Fibroblast of villous mesenchyme (primary cell): ENCODE measurements at places on chromosomes 6 and 20. TPM values are rescaled to one million over a fixed set of nuclear protein-coding genes. Genes with fewer than 3 reads are reported as not detected.

The TCP11 gene
- total RNA-seq: 0.32 TPM in 1 of 2 replicates, not detected in the other

The RIPOR2 gene
- 5.2 and 15.8 TPM in 2 replicates for total RNA-seq

The MDFI gene
- not detected in 2 replicates for total RNA-seq

The KCNB1 gene
- 0.32 TPM in 1 of 2 replicates, not detected in the other for total RNA-seq

The TAAR8 gene
- not detected in 2 replicates for total RNA-seq

The OPRM1 gene
- not detected in 2 replicates for total RNA-seq

The CUTA gene
- 155 and 201 TPM in 2 replicates for total RNA-seq

DNA sequence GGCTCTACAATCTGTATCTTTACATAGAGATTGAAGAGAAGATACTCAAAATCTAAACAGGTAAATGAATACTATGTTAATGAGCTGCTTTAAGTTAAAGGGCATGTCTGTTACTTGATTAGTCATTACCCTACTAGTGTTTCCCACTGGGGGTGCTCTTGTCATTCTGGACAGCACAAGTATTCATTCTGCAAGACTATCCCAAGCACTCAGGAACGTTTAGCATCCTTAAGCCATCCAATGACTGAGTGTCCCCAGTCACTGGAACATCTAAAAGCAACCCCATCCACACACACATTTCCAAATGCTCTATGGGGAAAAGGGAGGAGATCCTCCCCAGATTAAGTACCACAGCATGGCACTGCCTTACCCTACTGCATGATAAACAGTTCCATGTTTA, 25.7 kb downstream of the EZR start:
- peak; percentile 73 for DNase-seq

DNA sequence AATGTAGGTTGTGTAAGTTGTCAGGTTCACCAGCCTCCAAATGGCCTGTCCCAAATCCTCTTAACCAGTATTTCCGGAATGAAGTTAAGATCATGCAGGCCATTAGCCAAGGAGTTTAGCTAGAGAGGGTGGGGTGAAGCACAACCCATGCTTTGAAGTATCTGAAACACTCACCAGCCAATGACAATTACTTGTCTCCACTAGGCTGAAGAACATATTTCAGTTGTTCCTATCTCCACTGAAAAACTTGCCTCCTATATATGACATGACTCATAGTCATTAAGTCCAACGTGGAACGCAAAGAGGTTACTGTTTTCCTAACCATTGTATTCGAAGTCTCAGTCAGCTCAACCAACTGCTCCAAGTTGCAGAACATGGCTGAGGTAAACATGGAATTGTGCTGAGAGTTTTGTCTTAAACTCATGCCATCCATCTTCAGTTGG, 37.4 kb upstream of the TNFAIP3 start:
- DNase-seq: peak; percentile 34

GRCh38 chr6:156190270-156190669, 586.9 kb upstream of the ARID1B start:
- no peak for DNase-seq

DNA sequence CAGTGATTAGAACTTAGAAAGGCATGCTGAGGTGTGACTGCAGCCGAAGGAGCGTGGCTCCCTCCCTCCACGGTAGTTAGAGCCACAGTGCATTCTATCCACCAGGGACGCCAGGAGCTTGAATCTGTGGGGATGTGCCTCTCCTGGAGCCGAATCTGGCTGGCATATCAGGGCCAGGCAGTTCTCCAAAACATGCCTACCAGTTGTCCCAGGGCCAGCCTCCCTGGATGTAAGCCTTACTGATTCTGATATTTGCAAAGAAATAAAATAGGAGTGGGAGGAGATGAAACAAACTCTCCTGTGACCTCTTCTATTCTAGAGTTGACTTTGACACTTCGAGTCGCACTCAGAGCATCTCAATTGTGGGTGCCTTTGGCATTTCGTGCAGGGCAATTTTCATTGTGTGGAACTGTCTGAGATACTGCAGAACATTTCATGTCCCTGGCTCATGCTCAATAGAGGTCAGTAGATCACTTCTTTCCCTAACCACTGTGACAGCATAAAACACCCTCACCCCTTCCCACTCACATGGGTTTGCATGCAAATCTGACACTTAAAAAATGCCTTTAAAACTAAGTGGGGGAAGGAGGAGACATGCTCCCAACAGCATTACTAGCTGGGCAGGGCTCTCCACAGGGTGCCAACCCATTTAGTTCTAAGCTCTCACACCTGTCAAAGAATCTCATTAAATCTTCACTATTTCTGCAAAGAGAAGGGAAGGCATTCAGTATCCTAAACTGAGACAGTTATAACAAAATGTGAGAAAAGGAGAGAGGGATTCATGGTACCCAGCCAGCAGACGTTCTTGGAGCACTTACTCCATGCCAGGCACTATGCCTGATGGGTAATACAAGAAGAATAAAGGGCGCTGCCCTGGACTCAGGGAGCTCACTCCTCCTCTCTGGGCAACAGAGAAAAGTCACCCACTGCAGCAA, 378.9 kb downstream of the PREX1 start:
- no peak for DNase-seq

DNA sequence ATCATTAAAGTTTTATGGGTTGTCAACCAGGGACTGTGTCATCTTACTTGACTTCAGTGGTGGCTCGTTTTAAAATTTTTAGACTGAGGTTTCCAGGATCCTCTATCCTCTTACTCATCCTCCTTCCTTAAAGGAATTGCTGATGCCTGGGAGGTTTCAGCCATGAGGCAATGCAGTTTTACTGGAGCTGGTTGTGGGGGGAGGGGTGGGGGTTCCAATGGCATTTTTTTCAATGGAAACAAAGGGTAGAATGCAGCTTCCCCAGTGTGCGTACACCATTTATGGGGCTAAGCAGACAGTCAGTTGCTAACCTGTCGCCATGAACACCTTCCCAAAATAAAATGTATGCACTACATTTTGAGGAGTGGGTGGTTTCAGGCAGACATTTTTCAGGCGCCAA, 88.0 kb downstream of the METTL24 start:
- DNase-seq: no peak

GRCh38 chr6:3892603-3893002, 43.4 kb downstream of the FAM50B start:
- no peak for DNase-seq

- DNase-seq: no peak
These were observed 328.5 kb upstream of the PRDM1 start for GRCh38 chr6:105757512-105758200.

DNA sequence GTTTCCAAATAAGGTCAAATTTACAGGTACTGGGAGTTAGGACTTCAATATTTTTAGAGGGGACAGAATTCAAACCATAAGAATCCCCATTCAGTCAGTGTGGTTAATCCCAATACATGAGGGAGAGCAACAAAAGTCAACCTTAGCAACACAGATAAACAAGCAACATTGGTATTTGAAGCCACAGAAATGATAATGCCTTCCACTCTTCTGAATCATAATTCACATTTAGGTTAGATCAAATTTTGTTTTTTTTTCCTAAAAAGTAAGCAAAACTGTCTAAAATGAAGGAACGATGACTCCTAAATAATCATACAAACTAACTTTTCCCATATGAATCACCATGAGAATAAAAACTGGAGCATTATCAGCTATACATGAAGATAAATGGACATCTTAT, 246.0 kb upstream of the TENT5A start:
- DNase-seq: peak; percentile 33

DNA sequence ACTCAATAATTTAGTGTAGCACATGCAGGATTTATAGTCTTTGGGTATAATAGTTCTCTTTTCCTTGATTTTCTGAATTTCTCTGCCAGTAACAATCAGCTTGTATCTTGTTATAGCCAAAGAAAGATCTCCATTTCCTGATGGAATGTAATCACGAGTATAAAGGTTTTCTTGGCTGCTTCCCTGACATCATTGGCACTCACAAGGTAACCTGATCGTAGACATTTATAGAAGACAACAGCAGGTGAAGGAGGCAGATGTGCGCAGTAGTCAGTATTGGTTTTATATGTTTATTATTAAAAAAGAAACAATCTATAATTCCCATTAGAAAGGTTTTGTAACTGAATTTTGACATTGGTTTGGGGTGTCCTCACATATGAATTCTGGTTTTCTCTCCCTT, 44.3 kb upstream of the SYNJ2 start:
- no peak for DNase-seq

DNA sequence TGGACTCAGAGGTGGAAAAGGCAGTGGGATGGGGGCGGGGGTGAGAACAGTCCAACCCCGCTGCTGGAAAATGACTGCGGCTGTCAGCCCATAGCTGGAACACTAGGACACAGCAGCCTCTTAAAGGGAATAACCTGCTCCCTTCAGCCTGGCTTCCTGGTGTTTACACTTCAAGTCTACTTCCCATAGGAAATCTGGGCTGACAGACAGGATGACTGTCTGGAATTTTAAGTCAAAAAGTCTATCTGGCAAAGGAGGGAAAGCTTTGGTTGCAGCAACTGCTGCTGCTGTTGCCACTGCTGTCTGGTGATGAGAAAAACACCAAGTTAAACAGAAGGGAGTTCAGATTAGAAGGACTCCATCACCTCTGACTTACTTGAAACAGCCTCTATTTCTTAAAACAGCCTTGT, 44.9 kb downstream of the TNFRSF21 start:
- DNase-seq: peak; percentile 40

DNA sequence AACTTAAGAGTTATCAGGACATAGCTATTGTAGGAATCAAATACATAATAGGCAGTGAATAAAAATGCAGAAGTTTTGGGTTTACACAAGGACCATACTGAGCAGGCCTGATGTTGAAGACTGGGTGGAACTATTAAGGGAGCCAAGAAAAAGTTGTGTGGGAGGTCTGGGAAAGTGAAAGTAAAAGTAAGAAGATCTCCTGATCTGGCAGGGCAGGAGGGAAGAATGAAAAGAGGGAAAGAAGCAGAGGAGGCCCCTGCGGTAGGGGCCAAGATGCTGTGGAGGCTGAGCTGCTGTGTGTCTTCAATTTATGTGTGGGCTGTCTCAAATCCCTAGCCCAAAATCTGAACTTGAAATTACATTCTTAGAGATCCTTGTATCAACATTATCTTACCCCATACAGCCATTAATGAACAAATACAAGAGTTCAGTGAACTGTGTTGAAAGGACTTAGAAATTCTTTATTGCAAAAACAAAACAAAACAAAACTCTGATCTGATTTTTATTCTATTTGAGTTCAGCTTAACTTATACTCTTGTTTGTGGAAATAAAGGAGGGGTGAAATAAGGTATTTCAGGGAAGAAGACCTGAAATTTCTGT, 1183.8 kb downstream of the HACE1 start:
- peak; percentile 0 for DNase-seq

DNA sequence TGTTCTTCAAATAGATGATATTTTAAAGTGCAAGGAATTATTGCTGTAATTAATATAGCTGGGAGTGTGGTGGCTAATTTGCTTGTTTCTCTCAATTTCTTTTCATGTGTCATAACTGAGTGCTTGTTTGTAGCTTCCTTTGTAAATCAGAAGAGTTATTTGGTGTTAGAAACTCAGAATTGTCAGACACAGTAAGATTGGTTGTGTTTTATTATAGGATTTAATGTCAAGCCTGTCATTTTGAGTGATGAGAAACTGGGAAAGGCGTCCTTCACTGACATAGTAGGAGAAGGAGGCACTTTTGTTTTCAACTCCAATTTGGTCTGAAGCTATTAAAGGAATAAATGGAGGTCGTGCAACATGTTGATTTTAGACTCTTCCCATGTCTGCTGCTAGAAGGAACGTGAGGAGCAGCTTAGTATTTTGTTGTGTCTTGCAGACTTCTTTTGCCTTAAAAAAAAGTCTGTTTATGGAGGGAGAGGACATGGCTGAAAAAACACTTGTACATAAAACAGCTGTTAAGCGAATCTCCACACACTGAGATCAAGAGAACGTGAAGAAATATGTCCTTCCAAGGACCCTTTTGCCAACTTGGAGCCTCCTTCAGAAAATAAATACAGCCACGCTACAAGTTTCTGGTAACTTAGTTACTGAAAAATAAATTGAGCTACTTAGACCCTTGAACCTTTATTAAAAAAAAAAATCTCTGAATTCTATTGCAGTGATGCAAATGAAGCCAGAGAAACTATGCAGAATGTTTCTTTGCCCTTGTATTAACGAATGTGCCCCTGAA, 59.5 kb downstream of the BMP6 start:
- DNase-seq: peak; percentile 6

DNA sequence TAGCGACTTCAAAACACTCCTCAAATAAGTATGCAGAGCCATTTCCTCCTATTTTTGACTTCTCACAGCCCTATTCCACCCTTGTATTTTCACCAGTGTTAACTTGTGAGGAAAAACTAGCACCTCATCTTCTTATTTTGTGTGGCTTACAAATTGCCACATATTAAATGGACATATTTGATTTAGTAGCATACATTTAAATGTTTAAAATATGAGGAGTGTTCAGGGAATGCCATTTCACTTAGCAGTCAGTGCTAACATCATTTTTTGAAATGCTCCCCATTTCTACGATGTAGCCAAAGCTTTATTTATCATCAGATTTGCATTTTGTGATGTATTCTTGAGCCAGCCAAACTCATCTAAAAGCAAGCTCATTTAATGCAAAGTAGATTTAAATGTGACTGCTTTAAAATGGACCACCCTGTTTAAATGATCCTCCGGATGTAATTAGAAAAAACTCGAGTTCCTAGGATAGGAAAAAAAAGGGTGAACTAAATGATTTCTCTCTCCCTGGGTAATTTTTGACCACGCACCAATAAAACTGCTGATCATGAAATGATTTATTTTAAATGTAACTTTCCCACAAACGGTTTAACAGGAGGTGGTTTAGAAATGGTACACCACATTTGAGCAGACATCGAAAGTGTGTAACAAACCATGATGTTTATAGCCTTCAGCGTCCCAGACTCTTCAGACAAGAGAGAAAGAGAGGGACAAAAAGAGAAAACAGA, 172.6 kb downstream of the CD83 start:
- DNase-seq: no peak

DNA sequence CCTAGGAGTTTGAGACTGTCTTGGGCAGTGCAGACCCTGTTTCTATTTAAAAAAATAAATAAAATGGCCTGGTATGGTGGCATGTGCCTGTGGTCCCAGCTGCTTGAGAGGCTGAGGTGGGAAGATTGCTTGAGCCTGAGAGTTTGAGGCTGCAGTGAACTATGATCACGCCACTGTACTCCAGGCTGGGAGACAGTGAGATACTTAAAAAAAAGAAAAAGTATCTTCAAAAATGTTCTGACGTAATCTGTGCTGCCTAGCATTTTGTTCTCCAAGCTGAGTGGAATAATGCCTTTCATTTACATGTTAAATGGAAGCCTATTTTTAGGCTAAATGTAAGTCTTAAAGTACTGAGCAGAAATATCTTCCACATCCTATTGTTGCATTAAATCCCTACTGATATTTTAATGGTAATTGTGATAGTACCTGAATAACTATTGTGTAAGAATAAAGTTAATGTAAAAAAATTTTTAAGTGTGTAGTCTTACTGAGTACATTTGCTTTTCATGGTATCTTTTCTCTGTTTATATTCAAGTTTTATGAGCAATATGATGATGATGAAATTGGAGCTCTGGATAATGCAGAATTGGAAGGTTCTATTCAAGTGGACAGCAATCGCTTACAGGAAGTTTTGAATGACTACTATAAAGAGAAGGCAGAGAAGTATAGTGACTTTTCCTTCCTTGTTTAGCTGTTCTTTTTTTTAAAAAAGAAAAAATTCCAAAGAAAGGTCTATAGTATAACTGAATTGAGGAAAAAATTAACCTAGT, 4.2 kb upstream of the ZC2HC1B start:
- DNase-seq: peak; percentile 49

GRCh38 chr6:73888050-73888449, 192.0 kb downstream of the CD109 start:
- no peak for DNase-seq
